Fibroblast of mammary gland (primary cell): ENCODE measurements at places on chromosomes 2 and 18.

DNA sequence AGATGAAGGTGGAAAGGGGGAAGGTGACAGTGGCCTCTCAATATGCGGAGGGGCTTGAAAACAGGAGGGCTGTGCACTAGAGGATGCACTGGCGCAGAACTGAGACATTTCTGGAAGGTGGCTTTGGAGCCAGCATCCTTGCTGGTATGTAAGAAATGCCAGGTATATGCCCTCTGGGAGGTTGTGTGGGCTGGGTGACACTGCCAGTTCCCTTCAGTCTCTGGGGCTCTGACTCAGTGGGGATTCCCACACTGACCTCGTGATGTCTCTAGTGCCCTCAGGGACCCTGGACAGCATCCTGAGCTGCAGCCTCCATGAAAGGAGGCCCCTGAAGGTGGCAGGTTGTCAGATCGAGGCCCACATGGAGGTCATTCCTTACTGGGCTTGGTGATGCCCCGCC is 74.0 kb downstream of the AGAP1 start:
- DNase-seq: no peak

DNA sequence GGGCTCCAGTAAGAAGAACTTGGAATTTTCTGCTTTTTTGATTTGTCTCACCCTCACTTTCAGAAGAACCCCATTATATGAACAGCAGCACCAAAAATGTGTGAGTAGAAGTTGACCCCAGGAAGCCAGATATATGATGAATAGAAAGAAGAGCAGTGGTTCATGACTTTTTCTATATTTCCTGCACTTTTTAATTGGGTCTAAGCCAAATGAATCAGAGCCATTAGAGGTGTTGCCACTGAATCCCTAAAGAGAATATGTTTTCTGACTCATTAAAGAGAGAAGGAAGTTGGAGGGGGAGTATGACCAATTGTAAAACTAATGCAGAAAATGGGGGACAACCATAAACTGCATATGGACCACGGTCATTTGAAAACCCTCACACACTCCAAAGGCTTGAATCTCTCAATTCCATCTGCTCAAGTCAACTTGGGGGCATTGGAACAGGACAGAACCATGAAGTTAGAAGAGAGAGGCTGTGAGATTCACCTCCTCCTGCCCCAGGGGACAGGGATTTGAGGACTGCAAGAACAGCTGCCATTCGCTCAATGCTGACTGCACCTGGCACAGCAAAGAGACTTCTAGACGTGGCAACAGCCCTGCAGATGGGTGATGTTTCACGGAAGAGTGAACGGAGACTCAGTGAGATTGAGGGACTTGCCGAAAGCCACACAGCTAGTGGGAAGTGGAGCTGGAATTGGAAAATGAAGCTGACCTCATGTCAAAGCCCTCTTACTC is 3.0 kb downstream of the DAPL1 start:
- peak; percentile 75 for DNase-seq

DNA sequence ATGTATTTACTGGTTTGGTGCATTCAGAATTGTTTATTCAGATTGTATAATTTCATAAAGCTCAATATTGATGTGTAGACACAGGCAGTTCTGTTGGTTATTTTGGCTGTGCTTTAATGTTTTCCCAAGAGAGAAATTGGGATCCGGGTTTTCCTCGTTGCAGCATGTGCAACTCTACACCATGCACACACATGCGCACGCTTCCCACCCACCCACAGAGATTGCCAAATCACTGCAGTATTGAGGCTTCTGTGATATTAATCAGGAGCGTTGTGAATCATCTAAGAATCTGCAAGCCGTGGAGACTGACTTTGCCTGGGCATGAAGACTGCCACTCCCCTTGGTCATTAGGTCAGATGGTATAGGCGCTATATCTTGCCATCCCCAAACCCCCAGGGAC is 571.5 kb downstream of the SLC4A3 start:
- peak; percentile 97 for DNase-seq

- DNase-seq: peak; percentile 69
Measured at GRCh38 chr18:55515941-55516710, 71.9 kb downstream of the TCF4 start.

DNA sequence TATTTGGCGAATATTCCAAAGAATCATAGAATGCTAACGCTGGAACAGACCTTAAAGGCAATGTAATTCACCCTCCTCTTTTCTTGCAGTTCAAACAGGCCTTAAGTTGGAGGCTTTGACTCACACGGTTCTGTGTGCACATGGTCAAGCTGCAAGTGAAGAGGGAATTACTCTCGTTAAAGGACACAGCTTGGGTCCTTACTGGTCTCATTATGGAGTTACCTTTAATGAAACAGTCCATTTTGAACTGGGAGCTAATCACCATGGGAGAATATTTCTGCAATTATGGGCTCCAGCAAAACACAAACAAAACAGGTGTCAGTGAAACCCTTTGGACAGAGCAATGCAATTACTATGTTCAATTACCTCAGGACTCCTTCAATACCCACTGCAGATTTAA is 135.5 kb downstream of the GAREM1 start:
- DNase-seq: no peak

DNA sequence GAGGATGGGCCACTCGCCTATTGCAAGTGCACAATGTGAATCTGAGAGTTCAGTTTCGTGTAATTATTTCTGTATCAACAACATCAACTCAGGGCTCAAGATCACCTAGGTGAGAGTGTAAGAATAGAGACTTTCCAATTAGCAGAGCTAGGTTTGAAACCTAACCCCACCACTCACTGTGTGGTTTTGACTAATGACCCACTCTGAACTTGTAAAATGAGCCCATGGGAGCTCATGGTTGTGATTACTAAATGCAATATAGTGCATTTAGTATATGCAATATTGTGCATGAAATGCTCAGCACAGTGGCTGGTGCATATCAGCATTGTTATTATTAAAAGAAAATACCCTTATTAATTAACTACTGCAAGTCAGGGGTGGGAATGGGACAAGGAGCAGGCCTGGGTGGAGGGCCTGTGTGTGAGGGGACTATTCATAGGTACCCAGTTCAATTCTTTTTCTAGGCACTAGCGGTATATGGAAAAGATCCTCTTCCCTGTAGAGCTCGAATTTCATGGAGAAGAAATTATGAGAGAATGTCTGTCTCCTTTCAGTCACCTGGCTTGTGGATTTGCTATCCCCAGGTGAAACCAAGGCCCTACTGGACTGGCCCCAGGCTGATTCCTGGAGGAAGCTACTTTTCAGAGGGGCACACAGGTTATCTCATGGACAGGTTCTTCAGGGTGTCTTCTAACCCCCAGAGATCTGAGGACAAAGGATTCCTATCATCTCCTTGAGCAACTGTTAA is 169.5 kb downstream of the GFPT1 start:
- no peak for DNase-seq

DNA sequence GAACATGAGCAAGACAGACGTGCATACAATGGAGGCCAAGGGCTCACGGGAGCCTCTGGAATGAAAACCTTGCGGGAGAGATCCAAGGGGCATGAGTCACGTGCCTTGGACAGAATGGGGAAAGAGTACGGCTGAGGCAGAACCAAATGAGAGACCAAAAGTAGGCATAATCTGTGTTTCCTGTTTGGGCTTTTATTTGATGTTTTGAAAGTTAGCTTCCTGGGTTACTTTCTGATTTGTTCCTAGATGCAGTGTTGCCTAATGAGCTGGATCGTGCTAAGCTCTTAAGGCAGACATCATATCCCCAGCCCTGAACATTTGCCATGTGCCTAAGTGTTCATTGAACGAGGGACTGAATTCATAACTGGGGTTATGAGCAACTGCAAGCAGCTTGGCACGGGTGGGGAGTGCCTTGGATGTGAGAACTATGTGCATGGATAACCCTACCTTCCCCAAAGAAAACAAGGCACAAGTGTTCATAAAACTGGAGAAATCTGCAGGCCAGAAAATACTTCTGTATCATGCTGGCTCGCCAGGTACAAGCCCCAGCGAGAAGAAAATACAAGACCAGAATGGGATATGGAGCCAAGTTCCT is 60.3 kb upstream of the RPL31 start:
- peak; percentile 66 for DNase-seq

GRCh38 chr2:30505500-30506180 is 58.6 kb downstream of the LCLAT1 start:
- no peak for DNase-seq

- no peak for DNase-seq
Measured at GRCh38 chr2:135052997-135053474, 944 bp downstream of the RAB3GAP1 start.

DNA sequence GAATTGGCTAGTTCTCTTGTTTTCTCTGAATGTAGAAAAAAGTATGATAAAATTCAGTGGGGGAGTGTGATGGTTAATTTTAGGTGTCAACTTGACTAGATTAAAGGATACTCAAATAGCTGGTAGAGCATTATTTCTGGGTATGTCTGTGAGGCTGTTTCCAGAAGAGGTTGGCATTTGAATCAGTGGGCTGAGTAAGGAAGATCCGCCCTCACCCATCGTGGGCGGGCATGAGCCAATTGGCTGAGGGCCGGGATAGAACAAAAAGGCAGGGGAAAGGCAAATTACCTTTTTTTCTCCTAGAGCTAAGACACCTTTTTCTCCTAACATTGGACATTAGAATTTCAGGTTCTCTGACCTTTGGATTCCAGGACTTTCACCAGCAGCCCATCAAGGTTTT is 667.6 kb upstream of the SLC8A1 start:
- DNase-seq: no peak

DNA sequence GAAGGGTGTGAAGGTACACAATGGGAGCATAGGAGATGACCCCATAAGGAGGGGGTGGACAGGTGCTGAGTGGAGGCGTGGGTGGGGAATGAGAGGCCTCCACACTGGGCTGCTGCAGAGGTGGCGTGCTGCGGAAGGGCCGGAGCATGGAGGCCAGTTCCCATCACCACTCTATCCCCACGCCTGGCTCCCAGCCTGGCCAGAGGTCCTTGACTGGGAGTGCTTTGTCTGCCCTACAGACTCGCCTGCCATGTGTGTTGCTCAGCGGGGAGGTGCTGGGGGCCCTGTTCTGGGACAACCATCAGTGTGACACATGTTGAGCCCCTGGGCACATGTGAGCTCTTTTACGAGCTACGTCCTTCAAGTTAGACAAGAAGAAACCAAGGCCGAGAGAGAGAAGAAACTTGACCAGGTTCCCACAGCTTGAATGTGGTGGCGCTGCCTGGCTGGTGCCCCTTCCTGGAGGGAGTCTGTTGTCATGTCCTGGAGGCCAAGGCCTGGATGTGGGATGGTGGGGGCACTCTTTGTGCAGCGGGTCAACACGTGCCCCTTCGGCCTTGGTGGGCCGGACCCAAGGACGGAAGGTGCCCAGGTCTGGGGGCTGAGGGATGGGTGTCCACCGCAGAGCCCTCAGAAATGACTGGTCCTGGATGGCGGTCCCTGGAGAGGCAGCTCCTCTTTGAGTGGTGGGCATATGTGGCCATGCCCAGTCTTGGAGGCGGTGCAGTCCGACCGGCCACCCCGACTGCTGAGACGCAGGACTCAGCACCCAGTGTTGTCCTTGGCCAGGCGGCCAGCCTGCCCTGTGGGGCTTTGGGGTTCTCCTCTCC is 1.2 kb upstream of the INPP5D start:
- no peak for DNase-seq

GRCh38 chr2:197311421-197312033 is 947 bp upstream of the ANKRD44 start:
- no peak for DNase-seq

DNA sequence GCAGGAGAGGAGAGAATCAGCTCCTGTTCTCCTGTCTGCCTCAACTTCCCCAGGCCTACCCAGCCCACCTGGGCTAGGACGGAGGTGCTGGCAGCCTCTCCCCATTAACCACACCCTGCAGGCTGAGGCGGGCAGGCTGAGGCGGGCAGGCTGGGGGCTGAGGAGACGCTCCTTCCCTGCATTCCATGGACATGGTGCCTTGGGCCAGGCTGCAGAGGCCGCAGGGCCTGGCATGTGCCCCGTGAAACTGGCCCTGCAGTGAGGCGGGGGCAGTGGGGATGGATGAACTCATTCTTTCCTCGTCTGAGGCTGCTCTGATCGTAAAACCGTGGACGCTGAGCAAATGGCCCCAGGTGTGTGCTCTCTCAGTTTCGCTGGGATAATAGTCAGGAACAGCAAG is 84.7 kb upstream of the LAPTM4A start:
- DNase-seq: no peak

DNA sequence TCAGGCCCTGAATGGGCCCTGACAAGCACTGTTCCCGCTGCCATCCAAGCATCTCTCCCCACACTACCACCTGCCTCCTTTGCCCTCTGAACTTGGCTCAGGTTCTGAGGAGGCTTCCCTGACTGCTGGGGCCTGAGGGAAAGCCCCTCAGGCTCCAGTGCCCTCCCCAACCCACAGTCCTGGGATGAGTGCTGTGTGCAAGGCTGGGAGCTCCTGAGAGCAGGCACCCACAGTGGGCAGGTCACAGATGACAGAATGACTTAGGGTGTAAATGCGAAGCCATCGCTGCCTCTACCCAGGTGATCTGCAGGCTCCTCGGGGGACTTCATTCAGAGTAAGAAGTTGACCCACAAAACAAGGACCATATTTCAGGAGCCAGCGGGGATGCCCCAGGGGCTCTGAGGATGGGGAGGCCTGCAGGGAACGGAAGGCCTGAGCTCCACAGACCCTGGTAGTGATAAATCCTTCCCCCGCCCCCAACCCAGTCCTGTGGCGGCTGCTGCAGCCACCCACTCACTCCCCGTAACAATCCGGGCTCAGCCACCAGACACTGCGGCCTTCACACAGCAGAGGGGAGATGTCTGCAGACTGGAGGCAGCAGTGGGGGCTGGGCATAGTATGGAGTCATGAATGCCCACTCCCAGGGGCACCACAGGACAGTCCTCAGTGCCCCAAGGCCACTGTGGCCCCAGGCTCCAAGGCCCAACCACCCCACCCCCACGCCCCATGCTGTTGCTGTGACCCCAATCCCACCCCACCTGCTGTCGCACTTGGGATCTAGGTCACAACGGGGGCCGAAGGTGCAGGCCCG is 8.9 kb downstream of the BIN1 start:
- DNase-seq: no peak

DNA sequence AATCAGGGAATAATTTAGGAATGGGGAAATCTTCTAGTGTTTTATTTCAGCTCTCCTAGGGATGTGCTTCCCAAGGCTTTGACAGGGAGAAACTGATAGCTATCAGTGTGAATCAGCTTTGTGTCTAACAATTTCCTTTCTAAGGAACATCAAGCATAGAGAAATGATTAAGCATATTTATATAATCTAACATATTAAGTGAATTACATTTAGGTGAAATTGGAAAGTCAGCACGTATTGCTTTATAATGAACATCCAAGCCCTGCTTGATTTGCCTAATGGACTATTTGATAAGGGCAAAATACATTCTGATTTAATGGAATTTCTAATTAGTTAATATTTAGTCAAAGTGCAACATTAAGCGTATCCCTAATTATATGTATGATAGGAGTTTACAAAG is 19.5 kb upstream of the TSPYL6 start:
- no peak for DNase-seq
